ENCODE measurements at places on chromosomes 5 and 9.

- DNase-seq, result no peak
Observed at GRCh38 chr9:68795411-68795810, 90.4 kb downstream of the PIP5K1B start.

DNA sequence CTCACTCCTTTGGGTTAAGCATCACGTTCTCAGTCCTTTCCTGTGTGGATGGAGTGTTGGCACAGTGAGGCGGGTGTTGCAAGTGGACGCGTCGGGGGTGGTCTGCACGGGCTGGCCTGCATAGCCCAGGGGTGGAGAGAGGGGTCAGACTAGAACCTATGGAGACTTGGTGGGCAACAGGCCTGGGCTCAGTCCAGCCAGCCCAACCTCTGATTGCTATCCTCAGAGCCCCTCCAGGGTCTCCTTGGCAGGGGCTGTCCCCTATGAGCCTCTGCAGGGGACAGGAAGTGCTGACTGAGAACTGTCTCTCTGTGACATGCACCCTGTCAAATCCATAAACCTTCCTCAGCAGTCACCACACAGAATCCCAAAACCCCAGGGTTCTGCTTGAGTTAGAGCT lies 2.3 kb downstream of the DCANP1 start:
- no peak for DNase-seq

- no peak for DNase-seq
Observed at GRCh38 chr9:127557466-127557869, 54.6 kb upstream of the STXBP1 start.

- no peak for DNase-seq
Observed at GRCh38 chr5:45437752-45438151, 258.4 kb downstream of the HCN1 start.

GRCh38 chr5:99000876-99001275 lies 72.1 kb upstream of the CHD1 start:
- no peak for DNase-seq

DNA sequence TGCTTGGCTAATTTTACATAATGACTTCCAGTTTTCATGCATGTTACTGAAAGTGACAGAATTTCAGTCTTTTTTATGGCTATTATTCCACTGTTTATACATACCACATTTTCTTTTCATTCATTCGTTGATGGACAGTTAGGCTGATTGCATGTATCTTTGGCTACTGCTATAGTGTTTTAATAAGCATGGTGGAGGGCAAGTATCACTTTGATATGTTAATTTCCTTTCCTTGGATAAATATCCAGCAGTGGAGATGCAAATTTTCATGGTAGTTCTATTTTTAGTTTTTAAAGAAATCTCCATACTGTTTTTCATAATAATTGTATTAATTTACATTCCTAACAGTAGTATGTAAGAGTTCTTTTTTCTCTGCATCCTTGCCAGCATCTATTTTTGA lies 297.9 kb downstream of the PRR16 start:
- DNase-seq, result no peak

GRCh38 chr9:8011974-8012373 lies 212.4 kb upstream of the DMAC1 start:
- DNase-seq, result no peak

- no peak for DNase-seq
Observed at GRCh38 chr5:151676314-151676712, 10.4 kb downstream of the SPARC start.

DNA sequence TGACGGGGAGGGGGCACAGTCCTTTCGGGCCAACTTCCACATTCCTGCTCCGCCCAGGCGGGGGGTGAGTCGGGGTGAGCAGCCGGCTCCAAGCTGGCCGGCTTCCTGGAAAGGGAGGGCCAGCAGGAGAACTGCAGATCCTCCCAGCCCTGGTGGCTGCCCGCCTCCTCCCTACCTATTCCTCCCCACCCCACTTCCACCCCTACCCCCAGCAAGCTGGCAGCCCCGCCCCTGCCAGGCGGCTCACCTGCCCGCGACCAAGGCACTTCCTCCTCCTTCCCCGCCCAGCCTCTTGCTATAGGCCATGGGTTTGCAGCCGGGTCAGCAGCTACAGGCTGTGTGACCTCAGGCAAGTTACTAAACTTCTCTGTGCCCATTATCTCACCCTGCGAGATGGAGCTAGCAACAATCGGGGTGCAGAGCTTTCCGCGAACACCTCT lies 5.6 kb upstream of the IRF1 start:
- peak; percentile 85 for DNase-seq

DNA sequence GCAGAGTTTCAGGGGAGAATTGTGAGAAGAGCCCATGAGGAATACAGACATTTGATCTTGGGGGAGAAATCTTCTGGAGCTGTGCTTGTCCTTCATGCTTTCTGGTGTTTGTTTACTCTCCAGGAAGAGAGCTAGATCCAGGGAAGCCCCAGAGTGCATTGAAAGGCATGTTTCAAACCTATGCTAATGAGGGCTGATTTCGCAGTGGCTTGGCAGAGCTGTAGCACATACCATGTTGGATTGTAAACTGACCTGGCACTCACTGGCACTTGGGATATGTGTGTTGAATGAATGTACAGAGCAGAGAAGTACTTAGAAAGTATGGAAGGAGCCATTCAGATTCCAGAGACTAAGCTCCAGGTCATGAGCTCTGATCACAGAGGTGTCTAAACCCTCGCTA lies 30.9 kb downstream of the TNFSF8 start:
- DNase-seq, result no peak

DNA sequence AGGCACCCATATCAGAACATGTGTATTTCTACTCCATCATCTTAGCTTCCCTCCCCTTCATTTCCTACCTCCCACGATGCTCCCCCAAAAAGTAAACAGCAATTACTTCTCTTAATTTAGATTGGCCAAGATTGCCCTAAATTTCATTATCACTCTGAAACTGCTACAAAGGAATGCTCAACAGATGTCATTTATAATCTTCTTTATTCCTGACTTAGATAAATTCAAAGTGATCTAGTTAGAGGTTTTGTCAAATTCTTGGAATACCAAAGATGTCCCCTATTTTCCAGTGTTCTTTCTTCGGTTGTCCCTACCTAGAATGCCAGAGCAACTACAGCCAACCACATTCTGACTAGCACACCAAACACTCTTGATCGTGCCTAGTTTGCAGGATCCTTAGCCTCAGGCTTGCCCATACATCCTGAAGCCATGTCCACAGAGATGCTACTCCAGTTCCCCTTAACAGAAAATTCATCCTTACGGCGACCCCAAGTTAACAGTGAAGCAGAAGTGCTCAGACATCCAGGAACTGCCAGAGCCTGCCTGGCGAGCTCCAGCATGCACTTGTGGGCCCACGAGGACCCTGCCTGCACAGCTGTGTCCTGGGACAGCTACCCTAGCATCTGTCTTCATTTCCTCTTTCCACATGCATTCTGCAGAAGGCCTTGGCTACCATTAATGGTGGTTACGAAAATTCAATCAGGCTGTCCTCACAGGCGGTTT lies 31.6 kb downstream of the DAP start:
- peak; percentile 65 for DNase-seq

- no peak for DNase-seq
Observed at GRCh38 chr5:57437976-57438805, 44.4 kb downstream of the ACTBL2 start.

- DNase-seq, result no peak
Observed at GRCh38 chr5:67921004-67921601, 294.5 kb upstream of the PIK3R1 start.

DNA sequence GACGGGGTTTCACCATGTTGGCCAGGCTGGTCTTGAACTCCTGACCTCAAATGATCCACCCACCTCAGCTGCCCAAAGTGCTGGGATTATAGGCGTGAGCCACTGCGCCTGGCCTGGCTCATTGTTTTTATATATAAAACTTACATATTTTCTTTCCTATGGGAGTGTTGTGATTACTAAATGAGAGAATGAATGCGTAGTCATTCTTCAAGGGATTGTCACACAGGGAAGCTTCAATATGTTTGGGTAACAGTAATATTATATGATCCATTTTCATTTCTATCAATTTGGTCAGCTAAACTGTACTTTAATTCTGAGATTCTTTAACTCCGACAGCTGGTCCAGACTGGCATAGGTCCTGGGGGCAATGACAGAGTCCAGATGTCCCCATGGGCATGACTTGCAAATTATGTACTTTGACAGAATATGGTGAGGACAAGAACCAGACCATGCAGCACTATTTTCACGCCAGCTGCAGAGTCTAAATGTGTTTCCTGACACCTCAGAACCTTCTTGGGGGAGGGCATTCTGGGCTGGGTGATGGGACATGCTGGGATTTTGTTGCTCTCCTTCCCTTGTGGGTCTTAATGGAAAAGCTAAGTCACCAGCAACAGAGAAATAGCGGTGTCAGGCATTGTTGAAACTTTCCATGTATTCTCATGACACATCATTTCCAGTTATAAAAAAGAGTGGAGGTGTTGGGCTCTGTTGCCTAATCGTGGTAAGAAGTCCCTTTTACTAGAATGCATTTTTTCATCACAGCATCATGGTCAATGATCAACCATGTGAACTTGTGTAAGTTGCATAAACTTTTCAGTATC lies 40.9 kb upstream of the TNC start:
- DNase-seq, result no peak

GRCh38 chr5:102762095-102762534 lies 7.0 kb downstream of the PAM start:
- DNase-seq, result no peak

DNA sequence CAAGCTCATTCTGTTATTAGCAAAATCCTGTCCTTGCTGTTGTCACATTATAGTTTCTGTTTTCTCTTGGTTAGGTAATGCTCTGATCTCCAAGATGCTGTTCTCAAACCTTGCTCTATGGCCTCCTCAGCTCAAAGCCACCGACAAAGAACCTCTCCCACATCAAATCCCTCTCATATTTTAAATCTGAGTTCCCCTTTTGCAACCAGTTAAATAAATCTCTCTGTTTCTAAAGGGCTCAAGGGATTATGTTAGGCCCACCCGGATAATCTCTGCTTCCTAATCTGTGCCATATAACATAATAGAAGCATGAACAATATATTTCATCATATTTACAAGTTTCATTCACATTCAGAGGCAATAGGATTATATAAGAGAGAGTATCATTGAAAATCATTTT lies 286.0 kb downstream of the CYLC2 start:
- no peak for DNase-seq

GRCh38 chr9:82082563-82082962 lies 94.0 kb downstream of the SPATA31D1 start:
- DNase-seq, result no peak

DNA sequence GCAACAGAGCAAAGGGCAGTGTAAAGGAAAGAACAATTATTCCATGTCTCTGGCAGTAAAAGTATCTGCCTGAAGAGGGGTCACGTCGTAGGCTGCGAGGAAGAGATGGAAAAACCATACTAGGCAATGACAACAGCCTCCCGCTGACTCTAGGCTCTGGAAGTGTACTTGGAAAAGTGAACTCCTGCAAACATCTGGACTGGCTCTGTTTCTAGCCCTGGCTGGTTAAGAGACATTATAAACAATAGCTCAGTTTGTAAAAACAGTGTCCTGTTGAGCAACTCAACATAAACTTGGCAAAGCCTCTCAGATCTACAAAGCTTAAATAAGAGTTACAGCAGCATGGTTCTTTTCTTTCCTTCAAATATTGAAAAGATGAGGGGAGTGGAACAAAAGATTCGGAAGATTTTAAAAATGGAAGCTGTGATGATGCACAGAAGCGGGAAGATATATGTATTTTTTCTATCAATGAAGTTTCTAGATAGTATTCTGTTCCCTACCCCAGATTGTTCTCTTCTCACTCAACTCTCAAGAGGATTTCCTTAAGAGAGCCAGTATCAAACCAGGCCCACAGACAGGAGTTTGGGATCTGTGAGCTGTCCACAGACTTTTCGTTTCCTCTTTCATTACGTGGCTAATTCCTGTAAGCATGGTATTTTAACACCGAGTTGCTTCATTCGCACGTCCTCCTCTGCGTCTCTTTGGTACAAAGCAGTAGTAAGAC lies 79.4 kb downstream of the SPTLC1 start:
- DNase-seq, result no peak

DNA sequence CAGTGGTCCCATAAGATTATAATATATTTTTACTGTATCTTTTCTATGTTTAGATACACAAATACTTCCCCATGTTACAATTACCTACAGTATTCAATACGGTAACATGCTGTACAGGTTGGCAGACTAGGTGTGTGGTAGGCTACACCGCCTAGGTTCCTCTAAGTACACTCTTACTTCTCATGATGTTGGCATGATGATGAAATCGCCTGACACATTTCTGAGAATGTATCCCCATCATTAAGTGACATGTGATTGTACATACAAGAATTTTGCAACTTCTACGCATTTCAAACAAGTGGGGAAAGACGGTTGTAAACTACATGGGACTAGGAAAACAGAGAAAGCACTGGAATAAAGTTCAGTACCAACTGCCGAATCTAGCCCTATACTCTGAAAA lies 53.3 kb downstream of the SETX start:
- no peak for DNase-seq

DNA sequence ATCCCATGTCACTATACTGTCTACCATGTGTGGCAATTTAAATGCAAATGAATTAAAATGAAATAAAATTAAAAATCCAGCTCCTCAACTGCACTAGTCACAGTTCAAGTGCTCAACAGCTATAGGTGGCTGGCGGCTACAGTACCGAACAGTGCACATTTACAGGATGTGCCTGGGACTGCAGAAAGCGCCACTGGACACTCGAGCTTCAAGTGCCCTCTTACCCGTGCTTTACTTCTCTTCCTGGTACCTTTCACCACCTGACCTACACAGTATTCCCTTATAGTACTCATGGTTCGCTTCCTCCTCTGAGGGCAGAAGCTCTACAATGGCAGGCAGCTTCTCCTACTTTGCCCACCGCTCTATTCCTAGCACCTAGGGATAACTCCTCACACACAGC lies 166.6 kb downstream of the FANCC start:
- no peak for DNase-seq

GRCh38 chr5:172422255-172422654 lies 32.1 kb downstream of the SH3PXD2B start:
- no peak for DNase-seq

DNA sequence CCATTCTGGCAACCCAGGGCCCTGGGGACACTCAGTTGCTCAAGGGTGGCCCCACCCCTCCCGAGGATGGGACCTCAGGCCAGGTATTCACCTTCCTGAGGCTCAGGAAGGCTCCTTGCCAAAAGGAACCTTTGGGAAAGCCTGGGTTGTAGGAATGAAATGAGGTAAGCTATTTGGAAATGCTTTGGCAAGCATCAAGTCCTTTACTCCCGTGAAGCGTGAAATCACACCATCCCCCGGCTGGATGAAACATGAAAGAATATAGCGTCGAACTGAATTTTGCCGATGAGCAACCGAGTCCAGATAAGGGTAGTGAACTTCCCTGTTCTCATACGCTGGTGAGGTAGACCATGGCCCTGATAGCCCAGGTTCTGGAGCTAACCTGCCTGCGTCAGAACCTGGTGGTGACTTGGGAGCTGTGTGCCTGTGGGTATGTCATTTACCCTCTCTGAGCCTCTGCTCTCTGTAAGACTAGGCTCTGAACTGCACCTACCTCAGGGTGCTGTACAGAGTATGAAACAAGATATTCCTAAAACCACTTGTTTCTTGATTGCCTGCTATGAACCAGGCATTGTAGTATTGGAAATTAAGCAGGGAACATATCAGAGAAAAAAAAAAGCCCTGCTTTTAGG lies 105.3 kb upstream of the BOD1 start:
- no peak for DNase-seq
